Stimulated activated CD4-positive, alpha-beta T cell treated with anti-CD3 and anti-CD28 coated beads, TNF-alpha, amount 100 ng/mL, for 1 hour (primary cell): ENCODE measurements at places on chromosomes 16 and 17.

- DNase-seq = no peak
Observed at GRCh38 chr17:33651686-33652085, 358.6 kb upstream of the ASIC2 start.

DNA sequence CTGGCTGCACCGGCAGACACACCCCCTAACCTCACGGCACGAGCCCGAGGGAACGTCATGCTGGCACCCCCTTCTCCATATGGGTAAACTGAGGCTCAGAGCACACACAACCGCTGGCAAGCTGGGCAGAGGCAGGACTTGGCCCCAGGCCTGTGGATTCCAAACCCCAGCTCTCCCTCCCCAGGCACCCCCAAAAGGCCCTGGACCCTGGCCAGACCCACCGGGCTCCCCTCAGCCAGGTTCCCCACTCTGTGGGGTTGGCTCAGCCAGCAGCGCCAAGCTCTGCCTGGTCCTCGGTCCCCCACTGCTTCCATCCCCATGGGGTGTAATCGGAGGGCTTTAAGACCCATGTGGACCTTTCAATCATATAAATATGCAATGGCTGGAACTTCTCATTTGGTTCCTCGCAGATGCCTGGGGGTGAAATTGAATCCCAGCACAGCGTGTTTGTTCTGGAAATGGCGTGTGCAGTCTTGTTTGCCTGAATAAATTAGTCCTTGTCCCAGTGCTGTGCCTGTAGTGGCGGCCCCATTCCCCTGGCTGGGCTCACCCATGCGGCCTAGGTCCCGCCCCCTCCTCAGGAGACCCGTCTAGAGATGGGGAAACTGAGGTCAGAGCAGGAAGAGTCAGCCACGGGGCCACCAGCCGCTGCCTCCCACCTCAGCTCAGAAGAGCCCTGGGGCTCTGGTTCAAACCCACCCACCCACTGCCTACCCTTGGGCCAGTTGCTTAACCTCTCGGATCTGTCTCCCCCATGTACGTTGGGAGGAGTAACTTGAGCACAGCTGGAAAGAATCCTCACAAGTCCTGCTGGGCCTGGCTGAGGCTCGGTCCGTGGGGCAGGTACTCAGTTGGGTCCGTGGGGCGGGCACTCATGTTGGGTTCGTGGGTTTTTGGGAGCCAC is 57.3 kb downstream of the ZFPM1 start:
- DNase-seq = no peak

DNA sequence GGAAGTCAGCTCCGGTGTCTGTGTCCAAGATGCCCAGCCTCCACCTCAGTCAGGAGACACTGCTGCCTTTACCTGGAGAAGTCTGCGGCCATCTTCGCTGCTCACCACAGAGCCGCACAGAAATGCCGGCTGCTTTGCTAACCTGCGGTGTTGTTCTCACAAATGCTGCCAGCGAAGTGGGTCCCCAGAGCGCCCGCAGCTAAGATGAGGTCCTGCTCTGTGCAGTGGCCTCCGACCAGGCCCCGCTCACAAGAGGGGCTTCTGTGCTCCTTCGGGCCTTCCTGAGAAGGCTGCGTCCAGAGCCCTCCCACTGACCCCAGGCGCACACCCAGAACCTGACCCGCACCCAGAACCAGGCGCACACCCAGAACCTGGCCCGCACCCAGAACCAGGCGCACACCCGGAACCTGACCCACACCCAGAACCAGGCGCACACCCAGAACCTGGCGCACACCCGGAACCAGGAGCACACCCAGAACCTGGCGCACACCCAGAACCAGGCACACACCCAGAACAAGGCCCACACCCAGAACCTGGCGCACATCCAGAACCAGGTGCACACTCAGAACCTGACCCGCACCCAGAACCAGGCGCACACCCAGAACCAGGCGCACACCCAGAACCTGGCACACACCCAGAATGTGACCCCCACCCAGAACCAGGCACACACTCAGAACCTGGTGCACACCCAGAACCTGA is 51.5 kb upstream of the FASN start:
- DNase-seq = no peak

- no peak for DNase-seq
Observed at GRCh38 chr17:71467719-71468118, 653.1 kb upstream of the SOX9 start.

DNA sequence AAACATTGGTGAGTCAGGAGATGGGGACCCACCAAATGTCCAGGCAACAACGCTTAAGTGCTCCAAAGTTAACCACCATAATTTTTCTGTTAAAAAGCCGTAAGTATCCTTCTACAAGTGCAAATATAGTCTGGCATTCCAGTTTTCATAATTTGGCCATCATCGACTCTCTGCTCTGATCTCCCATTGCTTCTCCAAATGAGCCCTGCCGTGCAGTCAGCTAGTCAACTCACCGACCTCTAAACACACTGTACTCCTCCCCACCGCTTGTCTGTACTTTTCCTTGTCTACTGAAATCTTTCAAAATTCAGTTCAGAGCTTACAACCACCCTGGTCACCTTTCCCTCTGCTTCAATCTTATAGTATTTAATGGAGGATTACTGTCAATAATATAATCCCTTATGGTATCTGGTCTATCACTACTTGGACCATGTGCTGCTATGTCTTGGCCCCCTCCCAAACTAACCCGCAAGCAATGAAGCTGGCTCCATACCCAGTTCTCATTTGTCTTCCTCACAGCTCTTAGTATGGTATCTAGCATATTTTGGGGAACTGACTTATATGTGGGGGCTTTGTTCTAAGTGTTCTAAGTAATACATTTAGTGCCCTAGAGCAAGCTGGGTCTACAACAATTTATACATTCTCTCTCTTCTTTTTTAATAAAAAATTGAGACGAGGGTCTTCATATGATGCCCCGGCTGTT is 52.7 kb upstream of the SLC25A19 start:
- no peak for DNase-seq

DNA sequence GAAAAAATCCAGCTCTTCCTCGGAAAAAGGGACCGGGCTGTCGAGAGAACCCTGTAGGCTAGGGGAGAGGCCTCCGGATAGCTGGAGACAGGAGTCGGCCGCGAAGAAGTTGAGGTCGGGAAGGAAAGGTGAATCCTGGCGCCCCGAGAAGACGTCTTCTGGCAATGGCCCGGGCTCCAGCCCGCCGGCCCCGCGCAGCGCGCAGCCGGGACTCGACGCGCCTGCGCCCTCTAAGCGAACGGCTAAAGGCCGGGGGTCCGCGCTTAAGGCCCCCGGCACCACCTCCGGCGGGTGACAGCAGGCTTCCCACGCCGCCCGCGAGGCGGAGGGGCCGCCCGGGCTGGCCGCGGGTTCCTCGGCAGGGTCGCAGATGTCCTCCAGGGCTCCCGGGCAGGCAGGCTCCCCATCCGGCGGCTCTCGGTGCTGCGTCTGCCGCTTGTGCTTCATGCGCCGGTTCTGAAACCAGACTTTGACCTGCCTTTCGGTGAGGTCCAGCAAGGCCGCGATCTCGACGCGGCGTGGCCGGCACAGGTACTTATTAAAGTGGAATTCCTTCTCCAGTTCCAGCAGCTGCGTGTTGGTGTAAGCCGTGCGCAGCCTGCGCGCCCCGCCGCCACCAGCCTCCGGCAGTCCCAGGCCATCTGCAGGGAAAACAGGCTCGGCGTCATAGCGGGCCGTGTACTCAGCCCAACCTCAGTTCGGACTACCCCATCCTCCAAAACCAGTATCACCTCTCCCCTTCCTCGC is 1.6 kb downstream of the HOXB2 start:
- DNase-seq = no peak

DNA sequence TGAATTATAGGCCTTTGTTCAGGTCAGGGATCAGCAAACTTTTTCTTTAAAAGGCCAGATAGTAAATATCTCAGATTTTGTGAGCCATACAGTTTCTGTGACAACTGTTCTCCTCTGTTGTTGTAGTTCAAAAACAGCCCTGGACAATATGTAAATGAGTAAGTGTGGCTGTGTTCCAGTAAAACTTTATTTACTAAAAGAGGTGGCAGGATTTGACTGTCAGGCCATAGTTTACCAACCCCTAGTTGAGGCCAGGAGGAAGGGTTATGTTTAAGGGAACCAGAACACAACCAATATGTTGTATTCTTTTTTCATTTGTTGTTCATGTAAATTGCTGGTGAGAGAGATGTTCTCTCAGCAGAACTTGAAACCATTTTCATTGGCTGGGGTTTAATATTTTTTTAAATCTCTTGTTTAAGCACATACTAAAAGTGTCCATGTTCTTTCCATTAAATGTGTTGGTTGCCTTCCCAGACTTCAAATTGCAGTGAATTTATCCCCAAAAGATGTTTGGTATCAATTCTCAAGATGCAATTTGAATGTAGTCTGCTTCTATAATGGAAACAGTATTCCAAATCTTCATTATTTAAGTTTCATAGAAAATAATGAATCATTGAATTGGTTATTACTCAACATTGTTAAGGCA is 260.3 kb downstream of the FTO start:
- DNase-seq = no peak

DNA sequence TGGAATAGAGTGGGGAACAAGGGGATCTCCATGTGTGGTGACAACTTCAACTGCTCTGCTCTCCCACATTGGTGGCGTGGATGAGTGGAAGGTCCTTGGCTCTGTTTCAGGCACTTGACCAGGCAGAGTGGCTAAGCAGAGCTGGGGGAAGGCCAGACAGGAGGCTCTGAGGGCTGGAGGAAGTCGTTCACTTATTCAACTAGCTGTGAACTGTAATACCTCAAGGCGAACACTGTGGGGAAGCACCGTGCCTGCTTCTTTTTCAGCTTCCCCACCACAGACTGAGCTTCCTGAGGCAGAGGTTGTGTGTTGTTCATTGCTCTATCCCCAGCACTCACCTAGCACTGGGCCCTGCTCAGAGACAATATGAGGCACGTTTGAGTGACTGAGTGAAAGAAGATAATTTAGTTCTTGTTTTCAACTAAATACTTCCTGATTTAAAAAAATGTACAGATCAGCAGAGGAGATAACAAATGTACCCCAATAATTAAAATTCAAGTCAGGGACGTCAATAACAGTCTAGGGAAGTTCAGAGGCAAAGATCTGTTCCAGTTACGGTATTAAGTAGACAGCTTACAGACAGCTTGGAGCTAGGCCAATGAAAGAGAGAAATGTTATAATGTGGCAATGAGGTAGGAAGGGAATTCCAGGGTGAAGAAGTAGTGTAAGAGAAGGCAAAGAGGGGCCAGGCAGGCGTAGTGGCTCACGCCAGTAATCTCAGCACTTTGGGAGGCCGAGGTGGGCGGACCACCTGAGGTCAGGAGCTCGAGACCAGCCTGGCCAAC is 34.7 kb downstream of the MYO18A start:
- peak; percentile 47 for DNase-seq

DNA sequence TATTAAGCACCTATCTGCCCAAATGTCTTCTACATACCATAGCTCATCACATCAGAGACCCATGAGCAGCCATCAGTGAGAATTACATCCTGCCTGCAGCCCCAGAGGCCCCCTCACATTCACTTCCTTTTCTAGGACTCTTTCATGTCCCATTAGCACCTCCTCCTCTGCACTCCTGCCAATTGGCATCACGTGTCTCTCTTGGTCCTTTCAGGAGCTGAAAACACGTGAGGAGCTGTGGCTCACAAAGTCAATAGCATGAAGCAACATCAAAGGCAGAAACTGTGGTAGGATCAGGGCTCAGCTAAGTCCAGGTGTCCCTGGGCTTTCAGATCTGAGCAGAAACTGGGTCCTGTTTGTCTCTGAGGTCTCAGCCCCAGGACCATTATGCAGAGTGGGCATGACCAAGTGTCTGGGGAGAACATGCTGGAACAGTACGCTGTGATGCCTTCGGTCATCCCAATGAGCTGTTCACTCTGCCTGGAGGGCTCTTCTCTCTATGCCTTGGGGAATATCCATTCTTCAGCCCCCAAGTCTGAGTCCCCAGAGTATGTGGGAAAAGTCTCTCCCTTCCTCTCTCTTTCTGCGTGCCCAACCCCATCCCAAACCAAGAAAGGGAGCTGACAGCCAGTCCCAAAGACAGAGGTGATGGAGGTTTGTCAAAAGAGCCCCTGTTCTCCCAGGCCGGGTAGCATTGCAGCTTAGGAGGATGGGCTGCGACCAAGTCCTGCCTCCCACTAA is 457.0 kb upstream of the CDH5 start:
- DNase-seq = no peak

DNA sequence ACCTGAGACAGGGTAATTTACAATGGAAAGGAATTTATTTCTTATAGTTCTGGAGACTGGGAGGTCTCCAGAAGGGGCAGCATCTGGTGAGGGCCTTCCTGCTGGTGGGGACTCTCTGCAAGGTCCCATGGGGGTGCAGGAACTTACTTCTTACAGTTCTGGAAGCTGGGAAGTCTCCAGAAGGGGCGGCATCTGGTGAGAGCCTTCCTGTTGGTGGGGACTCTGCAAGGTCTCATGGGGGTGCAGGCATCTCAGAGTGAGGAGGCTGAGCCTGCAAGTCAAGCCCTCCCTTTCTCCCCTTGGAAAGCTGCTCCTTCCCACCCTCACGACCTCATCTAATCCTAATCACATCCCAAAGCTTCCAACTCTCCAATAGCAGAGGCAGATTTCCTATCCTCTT is 157.4 kb downstream of the FOXL1 start:
- no peak for DNase-seq

DNA sequence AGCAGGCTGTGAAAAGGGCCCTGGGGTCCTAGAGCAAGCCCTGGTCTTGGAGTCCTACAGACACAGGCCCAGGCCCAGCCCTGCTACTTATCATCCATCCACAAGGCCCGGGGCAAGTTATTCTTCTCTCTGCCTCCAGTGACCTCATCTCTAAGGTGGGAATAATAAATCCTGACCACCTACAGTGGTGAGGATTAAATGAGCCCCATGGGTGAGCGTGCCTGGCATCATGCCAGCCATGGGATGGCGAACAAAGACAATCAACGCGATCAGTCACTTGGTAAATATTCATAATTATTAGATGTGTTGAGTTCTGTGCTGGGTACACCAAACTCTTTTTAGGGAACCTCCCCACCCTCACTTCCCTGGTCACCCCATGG is 5.5 kb downstream of the KRT15 start:
- DNase-seq = no peak

DNA sequence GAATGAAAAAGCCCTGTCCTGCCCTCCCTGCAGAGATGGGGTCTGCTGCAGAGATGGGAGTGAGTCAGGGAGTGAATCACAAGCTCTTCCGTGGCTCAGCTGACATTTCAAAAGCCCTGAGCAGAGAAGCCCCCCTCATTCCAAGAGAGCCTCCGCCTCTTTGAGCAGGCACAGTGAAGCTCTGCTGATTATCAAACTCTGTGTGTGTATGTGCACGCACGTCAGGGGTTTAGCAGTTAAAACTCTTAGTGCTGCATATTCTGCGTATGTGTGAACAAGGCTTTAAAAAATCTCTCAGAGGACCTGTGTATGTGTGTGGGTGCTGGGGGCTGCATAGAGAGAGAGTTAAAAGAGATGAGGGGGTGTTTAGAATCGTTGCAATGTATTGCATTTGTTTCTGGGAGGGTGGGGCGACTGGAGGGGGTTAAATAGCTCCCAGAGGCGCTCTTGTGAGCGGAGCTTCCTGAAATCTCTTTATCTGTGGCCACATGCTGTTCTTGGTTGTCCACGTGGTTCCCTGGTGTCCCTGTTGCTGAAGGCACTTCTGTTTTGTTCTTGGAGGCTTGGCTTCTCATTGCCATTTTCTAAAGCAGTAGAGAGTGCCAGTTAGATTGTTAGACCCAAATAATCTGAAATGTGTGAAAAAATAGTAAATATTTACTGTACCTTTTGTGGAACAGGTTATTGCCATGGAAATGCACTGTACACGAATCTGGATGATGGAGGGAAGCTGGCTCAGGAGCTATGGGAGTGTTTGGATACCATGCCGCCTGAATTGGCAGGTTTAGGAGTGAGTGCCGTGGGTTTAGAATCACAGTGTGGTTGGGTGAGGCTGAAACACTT is 116.6 kb downstream of the PRKCB start:
- DNase-seq = no peak
